AG08395 (cell line): ENCODE measurements at places on chromosomes 3 and 15.

- DNase-seq: peak; percentile 95
Measured at GRCh38 chr3:126911162-126912026, 71.5 kb upstream of the PLXNA1 start.

DNA sequence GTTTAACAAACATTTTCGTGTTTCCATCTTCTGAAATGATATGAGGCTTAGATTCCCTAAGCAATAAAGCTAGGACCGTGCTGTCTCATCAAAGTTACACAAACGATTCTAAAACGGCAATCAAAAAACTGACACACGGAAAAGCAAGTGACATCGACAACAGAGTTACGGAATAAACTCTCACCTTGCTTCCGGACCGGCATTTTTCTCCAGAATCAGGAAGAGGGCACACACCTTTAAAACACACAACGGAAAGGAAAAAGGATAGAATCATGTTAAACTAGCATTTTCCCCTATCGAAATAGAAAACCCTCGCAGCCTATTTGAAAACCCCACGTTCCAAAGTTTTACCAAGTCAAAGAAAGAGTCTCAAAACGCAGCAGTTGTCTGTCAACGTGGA lies 1.4 kb downstream of the DLG1 start:
- DNase-seq: no peak

DNA sequence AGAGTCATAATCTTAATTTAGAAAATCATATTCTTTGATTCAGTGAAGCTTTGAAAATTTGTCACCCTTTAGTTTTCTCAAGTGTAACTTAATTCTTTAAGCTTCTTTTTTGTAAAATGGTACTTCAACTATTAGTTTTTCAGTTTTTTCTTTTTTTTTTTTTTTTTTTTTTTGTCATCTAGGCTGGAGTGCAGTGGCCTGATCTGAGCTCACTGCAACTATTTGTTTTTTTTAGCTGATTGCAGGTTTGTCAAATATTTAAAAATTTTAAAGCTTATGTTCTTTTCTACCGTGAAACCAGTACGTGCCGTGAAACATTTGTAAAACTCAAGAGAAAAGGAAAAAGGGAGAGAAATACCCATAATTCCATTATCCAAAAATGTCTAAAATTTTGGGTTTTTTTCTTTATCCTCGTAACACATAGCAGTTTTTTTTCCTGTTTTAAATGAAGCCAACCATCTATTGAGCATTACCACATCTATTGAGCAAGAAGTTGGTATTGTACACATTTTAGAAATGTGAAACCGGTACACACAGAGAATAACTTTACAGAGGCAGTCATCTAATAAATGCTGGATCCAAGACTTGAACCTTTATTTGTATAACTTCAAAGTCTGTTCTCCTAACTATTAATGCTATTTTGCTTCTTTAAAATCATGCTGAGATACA lies 25.7 kb downstream of the ECT2 start:
- DNase-seq: no peak

DNA sequence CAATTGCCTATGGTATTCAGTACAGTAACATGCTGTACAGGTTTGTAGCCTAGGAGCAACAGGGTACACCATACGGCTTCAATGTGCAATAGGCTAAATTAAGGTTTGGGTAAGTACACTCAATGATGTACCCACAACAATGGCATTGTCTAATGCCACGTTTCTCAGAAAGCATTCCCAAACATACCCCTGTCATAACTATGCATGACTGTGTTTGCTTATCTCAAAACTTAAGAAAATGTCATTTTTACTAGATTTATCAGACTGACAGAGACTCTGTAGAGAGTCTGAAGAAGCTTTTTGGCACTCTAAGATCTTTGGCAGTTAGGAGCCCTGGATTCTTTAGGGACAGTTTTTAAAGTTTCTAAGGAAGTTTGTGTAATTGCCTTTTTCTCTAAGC lies 59.9 kb downstream of the MECOM start:
- DNase-seq: no peak

- no peak for DNase-seq
Measured at GRCh38 chr3:11991751-11992150, 12.4 kb upstream of the SYN2 start.

DNA sequence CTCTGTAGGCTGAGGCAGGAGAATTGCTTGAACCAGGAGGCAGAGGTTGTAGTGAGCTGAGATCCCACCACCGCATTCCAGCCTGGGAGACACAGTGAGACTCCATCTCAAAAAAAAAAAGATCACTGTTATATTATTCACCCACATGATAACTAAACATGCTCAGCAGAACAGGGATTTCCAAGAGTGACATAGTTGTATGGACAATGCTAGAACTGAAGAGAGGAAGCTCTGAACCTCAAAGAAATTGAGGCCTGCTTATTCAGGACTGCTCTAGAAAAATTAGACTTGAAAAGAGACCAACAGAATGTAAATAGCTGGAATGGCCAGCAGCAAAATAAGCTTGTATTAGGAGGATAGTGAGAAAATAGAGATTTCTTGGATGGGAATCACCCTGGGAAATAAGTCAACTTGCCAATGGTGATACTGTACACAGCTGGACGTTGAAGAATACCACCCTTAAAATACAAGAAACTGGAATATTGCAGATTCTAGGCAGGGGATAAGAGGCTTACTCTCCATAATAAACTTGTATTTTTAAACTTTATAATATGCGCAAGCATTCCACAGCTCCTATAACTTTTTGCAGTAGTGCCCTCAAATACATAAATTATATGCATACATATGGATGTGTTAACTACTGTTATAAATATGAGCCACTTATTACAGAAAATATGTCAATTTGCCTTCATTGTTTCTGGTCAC lies 28.2 kb downstream of the PIK3CB start:
- DNase-seq: no peak

DNA sequence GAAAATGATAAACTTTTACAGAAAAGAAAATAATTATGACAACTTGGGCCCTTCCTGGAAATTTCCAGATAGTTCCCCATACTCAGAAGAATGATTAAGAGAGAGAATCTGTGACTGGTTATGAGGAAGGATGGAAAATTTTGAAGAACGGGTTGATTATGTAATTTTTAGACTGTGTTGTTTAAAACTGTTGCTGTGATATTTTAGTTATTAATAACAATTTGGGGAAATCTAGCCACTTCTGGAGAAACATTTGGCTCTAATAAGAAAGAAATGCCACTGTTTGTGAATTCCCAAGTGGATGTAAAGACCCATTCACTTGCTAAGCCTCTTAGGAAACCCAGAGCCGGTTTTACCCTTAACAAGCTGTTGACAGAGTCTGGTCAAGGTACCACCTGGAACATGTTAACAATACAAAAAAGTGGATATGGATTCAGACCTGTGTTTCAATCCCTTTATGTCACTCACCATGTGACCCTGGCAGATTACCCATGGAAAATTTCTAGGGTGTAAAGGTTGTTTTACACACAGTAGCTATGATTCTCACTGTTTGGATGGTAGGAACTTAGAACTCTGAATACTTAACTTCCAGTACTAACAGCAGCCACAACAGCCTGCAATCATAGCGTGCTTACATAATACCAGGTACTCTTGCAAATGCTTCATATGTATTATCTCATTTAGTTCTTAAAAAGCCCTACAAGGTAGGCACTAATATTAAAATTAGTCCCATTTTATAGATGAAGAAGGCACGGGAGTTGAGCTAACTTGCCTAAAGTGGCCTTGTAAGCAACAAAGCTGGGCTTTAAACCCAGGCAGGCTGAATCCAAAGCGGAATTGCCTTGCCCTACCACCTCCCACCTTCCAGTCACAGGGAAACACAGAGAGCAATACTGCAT lies 32.0 kb downstream of the ZBTB38 start:
- DNase-seq: no peak

GRCh38 chr3:46145147-46145546 lies 63.0 kb downstream of the CCR1 start:
- no peak for DNase-seq

DNA sequence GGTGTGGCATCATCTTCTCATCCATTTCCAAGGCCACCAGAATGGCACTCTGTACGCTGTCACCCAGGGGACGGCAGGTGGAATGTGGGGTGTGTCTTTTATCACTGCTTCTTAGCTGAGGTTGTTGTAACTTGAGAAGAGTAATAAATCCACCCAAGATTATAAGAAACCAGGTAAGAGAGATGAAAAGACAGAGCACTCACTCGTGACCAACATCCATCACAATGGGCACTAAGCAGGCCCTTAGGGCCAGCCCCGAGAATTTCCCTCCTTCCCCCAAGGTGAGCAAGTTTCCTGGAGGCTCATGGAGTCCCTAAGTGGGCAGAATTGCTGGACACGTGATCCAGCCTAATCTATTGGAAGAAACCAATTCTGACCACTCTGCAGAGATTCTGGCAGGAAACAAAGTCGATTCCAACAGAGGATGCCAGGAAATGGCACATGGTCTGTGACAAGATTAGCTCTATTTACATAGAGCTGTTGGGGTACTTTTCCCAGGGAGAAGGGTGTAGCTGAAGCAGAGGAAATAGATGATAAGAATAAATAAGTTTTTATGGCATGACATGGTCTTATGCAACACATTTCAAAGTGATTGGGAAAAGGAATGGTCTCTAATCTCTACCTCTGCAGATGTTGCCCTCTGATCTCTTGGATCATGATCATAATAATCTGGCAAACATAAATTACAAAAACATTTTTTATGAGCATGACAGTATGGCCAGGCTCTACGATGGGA lies 22.5 kb downstream of the SLC6A20 start:
- DNase-seq: no peak

DNA sequence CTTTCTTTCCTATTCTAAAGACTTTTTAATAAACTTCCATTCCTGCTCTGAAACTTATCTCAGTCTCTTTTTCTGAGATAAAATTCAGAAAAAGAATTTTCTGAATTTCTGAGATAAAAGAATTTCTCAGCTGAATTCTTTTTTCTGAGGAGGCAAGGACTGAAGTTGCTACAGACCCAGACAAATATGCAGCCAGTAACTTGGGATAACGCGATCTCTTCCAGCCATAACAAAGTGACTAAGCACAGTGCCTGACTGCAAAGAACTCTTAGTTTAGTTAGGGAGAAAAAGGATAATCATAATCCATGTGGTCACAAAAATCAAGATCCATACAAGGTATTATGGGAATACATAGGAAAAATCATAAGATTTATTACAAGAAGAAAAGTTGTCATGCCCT lies 222.0 kb upstream of the GAP43 start:
- DNase-seq: peak; percentile 62

DNA sequence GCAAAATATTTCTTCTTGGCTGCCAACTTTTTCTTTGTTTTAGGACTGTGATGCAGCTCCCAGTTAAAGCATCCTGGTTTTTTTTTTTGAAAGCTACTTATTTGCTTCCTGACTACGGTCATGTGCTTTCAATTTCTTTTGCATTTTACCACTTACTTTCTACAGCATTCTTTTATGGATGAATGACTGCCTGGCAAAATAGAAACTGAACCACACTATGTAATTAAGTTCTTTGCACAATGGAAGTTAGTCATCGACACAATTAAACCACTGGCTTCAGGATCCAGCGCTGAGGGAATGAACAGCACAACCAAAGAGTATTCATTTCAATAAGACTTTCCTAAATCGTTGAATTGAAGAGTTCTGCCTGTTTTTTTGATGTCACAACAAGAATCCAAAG lies 82.2 kb upstream of the EPHA3 start:
- peak; percentile 57 for DNase-seq

- DNase-seq: no peak
Measured at GRCh38 chr3:62237286-62237948, 135.9 kb downstream of the FEZF2 start.

DNA sequence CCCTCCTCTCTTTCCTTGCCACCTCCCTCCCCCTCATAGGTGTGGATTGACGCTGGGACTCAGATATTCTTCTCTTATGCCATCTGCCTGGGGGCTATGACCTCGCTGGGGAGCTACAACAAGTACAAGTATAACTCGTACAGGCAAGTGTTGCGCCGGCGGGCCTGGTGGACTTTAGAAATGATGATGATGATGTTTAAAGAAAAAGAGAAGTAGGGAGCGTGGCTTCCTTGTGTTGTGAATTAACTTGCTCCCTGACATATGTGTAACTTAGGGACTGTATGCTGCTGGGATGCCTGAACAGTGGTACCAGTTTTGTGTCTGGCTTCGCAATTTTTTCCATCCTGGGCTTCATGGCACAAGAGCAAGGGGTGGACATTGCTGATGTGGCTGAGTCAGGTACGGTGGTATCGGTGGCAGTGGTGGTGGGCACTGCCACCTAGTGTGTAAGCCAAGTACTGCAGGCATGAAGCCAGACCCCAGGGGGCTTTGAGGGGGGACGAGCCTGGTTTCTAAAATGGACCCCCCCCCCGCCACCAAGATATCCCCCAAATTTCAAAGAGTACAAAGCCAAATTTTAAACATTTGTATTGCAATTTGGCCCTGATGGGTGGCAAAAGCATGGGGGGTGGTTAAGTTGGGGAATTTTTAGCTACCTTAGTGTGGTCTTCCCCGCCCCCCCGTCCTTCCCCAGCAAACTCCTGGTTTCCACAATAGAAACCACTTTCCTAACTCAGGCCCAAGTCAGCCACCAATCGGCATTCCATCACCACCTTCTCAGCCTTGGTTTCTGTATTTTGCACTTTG lies 65.6 kb downstream of the SLC6A6 start:
- peak; percentile 77 for DNase-seq

- DNase-seq: peak; percentile 4
Measured at GRCh38 chr3:76138921-76139320, 353.6 kb upstream of the ZNF717 start.

- DNase-seq: peak; percentile 79
Measured at GRCh38 chr3:59127071-59127470, 77.2 kb upstream of the CFAP20DC start.
